Cerebellar nuclear complex (tissue), 1 donor: ENCODE measurements at places on chromosomes 6 and 20.

- no peak for DNase-seq
Measured at GRCh38 chr20:57658447-57658832, 38.2 kb upstream of the ZBP1 start.

DNA sequence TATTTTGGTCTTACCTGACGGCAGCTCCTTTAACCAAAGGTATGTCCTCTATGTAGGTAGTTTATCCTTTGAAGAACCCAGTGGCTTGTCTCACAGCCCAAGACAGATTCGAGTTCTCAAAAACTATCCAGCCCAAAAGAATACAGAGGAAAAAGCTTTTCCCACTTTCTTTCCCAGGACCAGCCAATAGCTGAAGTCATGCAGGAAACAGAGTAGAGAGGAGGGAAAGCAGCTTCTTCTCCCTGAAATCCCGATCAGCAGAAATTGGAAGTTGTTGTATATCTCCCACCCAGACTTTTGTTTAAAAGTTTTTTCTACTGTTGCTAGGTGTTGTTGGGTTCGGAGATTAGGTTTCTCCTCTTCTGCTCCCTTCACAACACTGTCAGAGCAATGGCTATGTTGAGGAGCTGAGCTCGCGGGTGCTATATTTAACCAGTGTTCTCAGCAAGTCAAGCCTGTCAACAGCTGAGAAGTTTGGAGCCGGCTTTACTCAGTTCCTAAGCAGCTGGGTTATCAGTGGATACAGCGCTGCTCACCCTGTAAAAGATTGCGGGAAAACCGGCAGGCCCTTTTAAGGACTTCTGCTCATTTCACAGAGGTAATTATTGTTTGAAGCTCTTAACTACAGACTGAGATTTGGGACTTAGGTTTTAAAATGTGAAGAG lies at the start of gene FILIP1:
FILIP1 (minus strand) TSS at position 401 of the 665 bp plus-strand sequence. CDS start 78,828 bp downstream, outside the sequence.
- DNase-seq: no peak

- no peak for DNase-seq
Measured at GRCh38 chr6:157304899-157305663, 18.2 kb downstream of the TMEM242 start.

DNA sequence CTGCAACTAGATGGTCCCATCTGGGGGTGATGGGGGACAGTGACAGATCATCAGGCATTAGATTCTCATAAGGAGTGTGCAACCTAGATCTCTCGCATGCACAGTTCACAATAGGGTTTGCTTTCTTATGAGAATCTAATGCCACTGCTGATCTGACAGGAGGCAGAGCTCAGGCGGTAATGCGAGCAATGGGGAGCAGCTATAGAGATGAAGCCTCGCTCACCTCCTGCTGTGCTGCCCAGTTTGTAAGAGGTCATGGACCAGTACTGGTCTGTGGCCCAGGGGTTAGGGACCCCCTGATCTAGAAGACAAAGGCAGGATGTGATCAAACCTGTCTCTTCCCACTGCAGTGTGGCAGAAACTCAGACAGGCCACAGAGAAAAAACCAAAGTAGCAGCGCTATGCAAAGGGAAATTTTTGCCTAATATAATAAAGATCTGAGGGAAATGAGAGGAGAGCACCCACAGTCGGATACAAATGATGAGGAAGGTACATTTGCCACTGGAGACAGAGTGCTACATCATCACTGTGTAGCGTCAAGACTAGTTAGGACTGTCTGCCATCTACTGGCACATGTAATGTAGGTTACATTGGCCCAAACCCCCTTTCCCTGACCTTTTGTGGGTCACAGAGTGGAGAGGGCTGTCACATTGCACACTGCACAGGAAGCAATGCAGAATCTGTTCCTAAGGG lies 4.1 kb upstream of the LY86 start:
- no peak for DNase-seq

GRCh38 chr20:774016-774659 lies 5.8 kb upstream of the SLC52A3 start:
- DNase-seq: no peak

DNA sequence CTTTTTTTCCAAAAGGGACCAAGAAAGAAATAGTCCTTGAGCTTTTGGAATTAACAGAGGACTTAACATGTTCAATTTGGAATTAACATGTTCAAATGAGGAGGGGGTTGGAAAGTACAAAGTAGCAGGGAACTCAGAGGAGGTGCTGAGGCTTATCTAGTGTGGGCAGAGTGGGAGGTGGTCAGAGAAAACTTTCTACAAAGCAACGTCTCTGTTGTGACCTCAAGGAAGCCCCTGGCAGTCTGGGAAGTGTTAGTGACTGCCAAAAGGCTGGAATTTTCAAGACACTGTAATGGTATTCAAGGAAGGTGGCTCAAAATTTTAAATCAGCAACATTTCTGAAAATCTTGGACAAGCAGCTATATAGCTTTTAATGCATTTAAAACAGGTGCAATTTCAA lies 7.3 kb downstream of the ECI2 start:
- DNase-seq: no peak

- DNase-seq: no peak
Measured at GRCh38 chr20:4978050-4978918, 23.0 kb downstream of the SLC23A2 start.

DNA sequence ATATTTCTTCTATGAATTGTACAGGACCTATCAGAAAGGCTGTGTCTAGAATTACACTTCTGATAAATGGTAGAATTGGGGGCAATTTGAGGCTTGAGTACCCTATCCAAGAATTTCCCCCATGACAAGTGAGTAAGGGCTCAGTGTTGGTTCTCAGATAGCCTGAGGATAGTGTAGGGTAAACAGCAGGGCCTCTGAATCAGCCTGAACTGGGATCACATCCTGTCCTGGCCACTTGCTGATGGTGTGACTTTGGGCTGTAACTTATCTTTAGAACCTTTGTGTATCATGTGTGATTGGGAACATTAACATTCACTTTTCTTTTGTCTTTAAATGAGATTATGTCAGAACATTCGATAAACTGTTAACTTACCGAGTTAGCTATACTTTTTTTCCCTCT lies 151.0 kb downstream of the CLIC5 start:
- DNase-seq: no peak

- no peak for DNase-seq
Measured at GRCh38 chr6:99498421-99498820, 16.8 kb downstream of the USP45 start.

GRCh38 chr6:94272327-94272726 lies 853.0 kb upstream of the EPHA7 start:
- no peak for DNase-seq

DNA sequence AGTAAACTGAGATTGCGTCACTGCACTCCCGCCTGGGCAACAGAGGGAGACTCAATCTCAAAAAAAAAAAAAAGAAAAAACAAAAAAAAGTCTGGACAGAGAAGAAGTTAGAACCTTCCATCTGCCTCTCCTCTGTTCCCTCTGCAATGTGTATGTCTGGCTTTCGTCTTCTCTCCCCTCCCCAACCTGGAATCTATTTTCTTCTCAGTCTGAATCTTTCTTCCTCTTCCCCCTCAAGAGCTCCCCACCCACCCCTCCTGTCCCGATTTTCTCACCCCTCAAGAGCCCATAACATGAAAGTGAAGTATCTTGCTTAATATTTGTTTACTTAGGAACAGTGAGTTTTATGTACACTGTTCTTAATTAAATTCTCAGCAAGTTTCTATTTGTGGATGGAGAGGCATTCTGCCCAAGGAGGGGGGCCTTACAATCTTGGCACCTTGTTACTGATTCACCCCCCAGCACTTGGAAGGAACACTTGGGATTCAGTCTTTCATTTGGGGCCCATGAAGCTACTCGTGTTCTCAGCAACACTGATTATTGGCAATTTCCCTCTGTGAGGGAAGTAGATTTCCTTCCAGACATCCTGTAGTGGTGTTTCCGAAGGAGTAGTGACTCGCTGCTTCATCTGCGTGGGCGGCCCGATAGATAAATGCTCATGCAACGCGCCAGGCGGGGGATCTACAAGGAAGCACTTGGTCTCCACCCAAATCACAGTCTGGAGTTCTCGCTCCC lies 69.3 kb upstream of the SRSF6 start:
- DNase-seq: no peak

GRCh38 chr20:43959920-43960227 lies 45.2 kb downstream of the TOX2 start:
- DNase-seq: no peak

DNA sequence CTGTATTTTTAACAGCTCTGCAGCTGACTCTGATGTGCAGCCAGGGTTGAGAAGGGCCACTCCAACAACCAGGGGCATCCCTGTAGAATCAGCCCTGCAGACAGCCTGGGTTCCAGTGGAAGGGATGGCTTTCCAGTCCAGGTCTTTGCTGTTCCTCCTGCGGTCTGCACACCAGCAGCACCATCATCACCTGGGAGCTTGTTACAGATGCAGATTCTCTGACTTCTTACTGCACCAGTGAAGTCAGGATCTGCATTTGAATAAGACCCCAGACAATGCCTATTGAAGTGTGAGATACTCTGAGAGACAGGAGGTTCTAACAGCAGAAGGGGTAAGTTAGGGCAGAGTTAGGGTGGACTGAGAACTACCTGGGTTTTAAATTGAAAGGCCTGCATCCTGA lies 151.3 kb downstream of the F13A1 start:
- DNase-seq: no peak

GRCh38 chr6:75472885-75473284 lies 20.7 kb downstream of the FILIP1 start:
- no peak for DNase-seq

- DNase-seq: no peak
Measured at GRCh38 chr6:63673692-63674091, 38.1 kb downstream of the PHF3 start.

DNA sequence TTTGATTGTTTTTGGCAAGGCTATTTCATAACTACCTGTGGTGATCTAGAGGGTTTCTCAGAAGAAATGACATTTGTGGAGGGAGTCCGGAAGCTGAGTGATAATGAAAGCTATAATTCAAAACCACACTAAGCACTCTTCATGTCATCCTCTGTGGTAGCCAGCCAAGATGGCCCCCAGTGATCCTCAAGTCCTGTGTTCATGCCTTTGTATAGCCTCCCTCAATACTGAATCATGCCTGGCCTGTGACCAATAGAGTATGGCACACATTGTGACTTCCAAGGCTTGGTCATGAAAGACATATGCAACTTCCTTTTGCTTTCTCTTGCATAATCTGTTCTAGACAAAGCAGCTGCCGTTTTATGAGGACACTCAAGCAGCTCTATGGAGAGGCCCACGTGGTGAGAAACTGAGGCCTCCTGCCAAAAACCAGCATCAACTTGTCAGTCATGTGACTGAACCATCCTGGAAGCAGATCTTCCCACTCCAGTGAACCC lies 12.8 kb upstream of the DNAAF9 start:
- DNase-seq: no peak

DNA sequence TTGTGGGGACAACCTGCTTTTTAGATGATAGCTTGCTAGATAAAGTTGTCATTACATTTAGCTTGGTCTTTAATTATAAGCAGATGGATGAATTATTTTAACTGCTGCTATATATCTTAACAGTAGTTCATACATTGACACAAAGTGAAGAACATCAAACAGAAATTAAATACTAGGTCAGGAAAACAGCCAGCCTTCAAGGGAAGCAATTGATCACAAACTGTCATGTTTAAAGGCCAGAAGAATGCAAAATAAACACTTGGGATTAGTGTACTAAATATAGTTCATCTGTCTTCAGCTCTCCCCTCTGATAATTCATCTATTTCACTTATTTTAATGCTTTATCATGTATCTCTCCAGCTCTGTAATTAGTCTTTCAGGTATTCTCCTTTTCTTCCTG lies 225.1 kb upstream of the FERMT1 start:
- no peak for DNase-seq

GRCh38 chr20:36932476-36933426 lies 18.8 kb downstream of the SAMHD1 start:
- DNase-seq: no peak

- DNase-seq: no peak
Measured at GRCh38 chr6:12490904-12491571, 200.9 kb downstream of the EDN1 start.

- DNase-seq: no peak
Measured at GRCh38 chr6:158056355-158056754, 74.7 kb downstream of the SYNJ2 start.

- DNase-seq: no peak
Measured at GRCh38 chr6:30955367-30956042, 14.7 kb downstream of the MUCL3 start.

- no peak for DNase-seq
Measured at GRCh38 chr20:998231-998830, 3.8 kb downstream of the RSPO4 start.

DNA sequence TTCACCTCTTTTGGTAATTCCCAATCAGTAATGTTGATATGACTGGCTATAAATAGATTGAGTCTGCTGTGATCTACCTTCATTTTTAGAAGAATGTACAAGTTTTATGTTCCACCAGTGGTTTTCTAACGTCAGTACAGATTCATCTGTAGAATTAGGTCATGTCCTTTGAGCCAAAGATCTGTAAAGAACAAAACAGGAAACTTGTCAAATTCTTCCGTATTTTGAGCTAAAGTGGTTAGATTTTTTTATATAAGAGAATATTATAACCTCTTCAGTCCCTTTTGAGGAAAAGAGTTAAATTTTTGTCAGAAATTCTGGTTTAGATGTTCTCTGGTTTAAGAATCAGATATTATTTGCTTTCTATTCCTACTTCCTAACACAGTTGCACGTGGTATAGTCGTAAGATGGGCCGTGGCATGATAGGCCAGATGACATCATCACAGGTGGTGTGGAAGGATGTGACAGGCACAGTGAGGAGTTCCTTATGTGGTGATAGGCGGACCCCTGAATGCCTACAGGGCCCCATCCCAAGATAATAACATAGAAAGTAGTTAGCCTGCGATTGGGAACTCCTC lies 62.3 kb downstream of the SNX9 start:
- DNase-seq: no peak

- no peak for DNase-seq
Measured at GRCh38 chr6:145086197-145086596, 649.1 kb downstream of the EPM2A start.

DNA sequence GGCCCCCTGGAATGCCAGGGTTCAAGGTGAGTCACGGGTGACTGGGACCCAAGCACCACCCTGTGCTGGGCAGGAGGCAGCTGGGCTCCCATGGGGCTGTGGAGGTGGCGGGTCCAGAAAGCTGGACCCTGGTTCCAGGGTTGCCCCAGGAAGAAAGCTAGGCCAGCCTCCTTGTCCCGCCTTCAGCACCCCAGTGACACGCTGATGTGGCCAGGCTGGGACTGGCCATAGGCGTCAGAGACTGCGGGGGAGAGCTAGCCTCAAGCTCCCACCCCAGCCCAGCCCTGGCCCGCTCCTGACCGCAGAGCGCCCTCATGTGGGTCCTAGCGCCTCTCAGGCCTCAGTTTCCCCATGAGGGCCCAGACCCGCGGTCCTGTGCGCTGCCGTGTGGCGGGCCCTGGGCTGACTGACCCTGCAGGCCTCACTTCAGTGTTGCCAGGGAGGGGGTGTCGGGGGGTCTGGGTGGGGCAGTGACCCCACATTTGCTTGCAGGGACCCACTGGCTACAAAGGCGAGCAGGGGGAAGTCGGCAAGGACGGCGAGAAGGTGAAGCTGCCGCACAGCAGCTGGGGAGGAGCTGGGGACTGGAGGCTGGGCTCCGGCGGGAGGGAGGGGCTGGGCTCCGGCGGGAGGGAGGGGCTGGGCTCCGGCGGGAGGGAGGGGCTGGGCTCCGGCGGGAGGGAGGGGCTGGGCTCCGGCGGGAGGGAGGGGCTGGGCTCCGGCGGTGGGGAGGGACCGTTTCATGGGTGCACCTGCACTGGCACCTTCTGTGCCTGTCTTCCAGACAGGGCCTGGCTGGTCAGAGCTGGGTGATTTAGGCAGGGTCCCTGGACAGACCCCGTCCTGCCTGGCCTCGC lies 7.9 kb downstream of the COL9A3 start:
- DNase-seq: no peak

- DNase-seq: no peak
Measured at GRCh38 chr20:57097245-57097915, 169.1 kb downstream of the BMP7 start.
